ENCODE measurements at places on chromosomes 6 and 20. TPM values are rescaled to one million over a fixed set of nuclear protein-coding genes. Genes with fewer than 3 reads are reported as not detected.

DNA sequence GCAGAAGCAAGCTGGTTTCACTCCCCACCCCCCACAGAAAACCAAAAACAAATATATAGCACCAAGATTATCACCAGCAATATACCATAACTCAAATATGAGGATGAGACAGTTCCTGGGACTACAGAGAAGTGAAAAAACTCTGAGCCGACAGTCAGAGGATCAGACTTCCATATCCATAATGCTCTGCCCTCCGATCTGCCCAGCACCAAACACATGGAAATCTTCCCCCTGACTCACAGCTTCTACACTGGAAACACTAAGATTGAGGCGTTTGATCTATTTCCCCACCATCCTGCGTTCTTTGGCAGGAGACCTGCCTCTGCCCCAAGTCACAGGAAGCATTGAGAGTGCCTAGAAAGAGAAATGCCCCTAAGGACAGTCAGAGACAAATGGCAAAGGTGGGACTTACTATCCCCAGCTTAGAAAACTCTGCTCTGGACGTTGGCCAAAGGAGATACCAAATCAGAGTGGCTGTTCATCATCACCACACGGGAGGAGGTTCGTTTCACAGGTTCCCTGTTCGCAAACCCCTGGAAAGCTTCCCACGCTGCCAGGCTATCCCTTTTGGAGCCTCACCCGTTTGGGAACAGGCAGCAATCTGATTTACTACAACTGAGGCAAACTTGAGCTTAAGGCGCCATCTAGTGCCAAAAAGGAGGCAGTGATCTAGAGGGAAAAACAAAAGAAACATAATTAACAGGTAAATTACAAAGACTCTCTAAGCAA is 48.7 kb upstream of the SRSF6 start:
- no peak for DNase-seq

Gene EMILIN3
- 9.9 TPM for total RNA-seq

Gene BPIFB1
- 2.1 TPM for total RNA-seq

Gene CALHM4
- total RNA-seq: not detected

Gene EYS
- total RNA-seq: 0.31 TPM

DNA sequence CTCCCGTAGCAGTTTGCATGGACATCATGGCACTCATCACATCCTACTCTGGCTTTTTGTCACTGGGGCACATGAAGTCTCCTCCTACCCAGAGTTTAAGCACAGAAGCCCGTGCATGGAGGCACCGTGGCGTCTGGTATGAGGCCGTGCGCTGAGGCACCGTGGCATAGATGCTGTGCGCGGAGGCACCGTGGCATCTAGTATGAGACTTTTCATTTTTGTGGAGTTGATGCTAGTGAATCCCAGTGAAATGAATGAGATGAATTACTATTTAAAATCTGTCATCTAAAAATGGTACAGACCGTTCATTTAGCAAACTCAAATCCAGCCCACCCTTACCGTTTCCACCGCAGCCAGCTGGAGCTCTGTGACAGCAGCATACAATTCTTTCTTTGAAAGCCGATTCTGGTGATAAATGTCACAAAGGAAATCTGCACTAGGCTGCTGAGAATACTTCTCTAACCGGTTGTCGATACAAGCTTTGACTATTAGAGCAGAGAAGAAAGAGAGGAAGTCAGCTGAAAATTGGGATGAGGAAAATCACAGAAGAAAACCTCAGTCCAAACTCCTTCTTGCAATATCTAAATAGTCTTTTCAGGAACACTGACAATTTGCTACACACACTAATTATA is 11.3 kb downstream of the CYP24A1 start:
- DNase-seq: no peak

GRCh38 chr6:78577585-78577984 is 289.8 kb upstream of the IRAK1BP1 start:
- DNase-seq: no peak

DNA sequence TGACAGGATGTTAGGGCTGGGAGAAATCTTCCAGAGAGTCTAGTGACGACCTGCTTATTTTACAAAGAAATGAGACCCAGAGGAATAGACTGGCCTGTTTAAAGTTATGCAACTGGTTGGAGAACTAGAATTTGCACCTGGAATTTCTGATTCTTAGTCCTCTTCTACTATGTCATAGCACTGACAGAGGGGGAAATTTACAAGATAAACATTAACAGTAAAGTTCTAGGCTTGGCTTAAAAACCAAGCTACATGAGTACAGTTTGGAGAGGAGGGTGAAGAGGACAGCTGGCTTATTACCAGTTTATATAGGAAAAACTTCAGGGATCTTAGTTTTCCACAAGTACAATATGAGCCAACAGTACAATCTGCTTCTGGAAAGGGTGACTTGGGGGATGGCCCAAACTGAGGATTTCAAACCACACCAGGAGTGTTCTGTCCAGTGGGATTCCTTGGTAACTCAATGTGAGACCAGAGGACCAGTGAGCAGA is 269.6 kb downstream of the CD109 start:
- DNase-seq: no peak

DNA sequence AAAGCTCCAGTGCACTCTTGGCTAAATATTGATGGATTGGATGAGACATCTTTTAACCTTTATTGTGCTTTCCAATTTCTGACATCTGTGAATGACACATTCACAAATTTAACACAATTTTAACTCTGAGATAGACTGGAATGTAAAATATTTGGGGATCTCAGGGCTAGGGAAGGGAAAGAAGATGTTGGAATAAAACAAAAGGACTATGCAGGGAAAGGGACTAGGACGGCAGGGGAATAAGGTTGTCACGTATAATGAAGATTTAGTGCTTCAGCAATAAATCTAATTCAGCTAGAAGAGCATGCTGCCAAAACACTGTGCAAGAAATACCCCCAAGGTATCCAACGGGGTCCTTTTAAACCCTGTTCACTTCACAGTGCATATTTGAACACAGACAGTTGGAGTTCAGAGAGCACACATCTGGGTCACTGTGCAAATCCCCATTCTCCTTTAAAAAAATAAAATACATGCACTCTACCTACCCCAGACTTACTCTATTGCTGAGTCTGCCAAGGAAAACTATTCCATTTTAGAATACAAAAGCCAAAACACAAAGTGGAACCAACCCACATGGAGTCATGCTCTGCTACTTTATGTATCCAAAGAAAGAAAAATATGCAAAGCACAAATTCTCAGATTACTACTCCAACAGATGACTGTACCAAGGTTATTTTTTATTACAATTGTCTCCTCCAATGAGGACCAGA is 151.0 kb upstream of the RSPO3 start:
- no peak for DNase-seq

Gene DEF6
- total RNA-seq: 11.6 TPM

Gene LTB
- total RNA-seq: 4.0 TPM

DNA sequence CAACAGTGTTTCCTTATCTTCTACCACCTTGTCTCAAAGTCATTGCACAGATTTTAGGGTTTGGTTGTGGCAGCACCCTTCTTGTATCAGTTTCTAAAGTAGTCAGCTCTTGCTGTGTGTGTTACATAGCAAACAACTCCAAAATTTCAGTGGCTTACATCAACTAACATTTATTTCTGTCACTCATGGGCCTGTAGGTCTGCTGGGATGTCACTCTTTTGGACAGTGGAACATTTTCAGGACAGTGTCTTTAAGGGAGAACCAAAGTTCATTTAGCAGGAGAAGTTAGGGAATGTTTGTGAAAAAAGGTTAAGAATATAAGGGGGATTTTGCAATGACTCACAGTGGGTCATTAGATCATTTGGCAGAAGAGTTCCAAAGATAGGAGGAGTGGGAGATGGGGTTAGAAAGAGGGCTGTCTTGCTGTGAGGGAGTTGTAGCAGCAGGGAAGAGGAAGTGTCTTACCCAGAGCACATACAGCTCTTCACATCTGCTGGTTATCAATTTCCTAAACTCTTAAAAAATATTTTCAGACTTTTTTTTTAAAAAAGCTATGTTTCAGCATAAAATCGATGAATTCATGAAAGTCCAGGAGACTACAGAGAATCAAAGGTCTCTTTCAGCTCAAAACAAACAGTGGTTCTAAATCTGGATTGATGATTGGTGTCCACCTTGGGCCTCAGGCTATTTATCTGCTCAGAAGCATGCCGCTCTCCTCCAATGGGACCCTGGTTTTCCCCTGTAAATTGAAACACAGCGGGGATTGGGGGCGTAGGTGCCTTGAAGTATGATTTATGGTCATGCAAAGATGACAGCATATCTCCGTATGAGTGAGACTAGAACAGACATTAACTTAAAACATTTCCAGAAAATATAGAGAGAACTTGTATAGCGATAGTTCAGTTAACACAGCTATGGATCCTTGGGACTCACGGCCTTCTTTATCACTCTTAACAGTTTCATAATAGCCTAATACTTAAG is 117.3 kb downstream of the B3GAT2 start:
- DNase-seq: no peak

GRCh38 chr6:16324606-16325225 is 86.3 kb downstream of the GMPR start:
- peak; percentile 2 for DNase-seq

- no peak for DNase-seq
Measured at GRCh38 chr6:18213439-18213838, 50.9 kb downstream of the DEK start.

Measured in sciatic nerve (tissue), 2 donors.